HCT116 (cell line): ENCODE measurements at places on chromosomes 7 and 10. TPM values are rescaled to one million over a fixed set of nuclear protein-coding genes. Genes with fewer than 3 reads are reported as not detected.

DNA sequence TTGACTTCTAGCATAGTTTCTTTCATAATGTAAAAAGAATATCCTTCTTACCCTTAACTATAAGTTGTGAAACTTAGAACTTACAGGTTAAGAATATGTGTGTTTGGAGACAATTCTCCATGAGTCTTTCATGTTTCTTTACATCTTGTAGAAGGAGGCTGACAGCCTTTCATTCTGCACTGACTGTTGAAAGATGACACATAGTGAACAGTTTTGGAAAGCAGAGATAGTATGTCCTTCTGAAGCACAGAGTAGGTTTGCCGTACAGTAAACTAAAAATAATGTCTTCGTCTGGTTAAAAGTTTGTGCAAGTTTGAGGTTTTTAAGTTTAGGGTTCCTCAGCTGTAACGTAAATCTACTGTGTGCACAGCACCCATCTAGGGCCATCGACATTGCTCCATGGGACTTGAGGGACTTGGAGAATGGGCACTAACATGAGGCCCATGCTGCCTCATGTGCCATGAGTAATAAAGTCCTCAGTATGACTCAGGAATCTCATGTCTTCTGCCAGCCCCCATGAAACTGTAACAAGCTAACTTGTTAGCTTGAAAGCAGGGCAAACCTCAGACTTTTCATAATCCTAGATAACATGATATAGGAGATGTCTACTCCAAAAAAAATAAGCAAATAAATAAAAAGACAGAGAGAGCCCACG is 24.5 kb upstream of the ELAPOR2 start:
- DNase-seq: no peak

DNA sequence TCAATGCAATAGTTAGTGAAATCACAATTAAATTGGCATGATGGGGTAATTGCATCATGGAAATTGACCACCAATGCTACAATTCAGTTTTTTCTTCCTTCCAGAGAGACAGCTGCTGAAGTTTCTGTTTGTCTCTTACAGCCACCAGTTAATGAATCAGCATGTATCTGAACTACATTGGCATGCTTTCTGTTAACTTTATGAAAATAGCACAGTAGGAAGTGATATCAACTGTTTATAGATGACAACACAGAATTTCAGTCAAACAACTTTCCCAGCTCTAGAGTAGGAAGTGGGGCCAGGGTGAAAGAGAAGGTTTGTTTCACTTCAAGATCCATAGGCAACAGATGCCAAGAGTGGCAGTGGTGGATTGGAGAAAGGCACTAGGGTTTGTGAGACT is 339.6 kb upstream of the VWC2 start:
- no peak for DNase-seq

GRCh38 chr10:15859509-15859905 is 800 bp downstream of the MINDY3 start:
- DNase-seq: no peak

DNA sequence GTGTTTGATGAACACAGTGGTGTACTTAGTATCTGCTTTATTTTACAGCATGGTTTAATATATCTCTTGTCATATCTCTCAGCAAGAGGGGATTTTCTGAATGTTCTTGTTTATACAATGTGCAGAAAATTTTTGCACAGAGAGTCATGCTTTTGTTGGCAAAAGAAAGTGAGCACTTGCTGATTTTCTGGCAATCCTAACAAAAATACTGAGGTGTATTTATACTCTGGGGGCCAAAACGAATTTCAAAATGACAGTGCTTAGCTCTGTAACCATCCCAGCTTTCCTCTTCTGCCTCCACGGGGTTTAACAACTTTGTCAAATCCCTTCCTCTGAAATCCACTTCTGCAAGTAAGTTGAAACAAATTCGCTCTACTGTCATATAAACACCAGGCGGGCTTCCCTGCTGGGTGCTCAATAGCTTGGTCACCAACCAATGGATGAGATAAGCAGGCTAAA is 169.2 kb downstream of the NOC3L start:
- DNase-seq: no peak

Gene NUTM2B
- 1.4 TPM for total RNA-seq

Gene GLI3
- total RNA-seq: 0.07 TPM

DNA sequence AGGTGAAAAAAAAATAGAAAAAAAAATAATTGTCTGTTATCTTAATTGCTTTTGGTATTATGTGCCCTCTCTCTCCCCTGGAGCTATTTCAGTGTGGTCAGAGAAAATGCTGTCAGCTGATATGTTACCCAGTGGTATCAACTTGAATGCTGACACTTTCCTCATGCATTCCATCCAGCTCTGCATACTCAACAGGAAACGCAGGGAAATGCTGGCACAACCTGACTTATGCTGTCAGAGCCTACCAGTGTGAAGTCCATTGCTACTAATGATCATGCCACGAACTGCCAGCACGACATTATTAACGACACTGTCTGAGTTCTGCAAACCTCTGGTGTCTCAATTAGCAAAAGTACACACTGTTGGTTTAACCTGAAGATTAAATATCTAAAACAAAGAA is 182.8 kb downstream of the ZWINT start:
- DNase-seq: no peak

Gene SPDYE1
- not detected for total RNA-seq

DNA sequence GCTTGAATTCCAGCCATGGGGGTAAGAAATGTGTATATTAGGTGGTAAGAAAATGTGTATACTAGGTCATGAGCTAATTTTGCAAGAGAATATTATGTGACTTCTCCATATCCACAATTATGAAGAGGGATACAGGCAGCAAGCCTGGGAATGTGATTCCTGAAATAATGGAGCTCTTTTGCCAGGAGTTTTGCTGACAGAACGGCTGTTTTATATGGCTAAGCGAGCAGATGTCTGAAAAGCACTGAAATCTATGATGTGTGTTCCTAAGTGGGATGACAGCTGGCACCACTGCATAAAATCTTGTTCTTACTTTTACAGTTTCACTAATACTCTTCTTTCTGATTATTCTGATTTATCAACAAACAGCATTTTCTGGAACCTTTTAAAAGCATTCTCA is 386.0 kb upstream of the HPS1 start:
- no peak for DNase-seq

- DNase-seq: no peak
Measured at GRCh38 chr10:132645247-132645530, 107.6 kb downstream of the INPP5A start.

- DNase-seq: peak; percentile 24
Measured at GRCh38 chr7:151403764-151404163, 6.1 kb downstream of the WDR86 start.

DNA sequence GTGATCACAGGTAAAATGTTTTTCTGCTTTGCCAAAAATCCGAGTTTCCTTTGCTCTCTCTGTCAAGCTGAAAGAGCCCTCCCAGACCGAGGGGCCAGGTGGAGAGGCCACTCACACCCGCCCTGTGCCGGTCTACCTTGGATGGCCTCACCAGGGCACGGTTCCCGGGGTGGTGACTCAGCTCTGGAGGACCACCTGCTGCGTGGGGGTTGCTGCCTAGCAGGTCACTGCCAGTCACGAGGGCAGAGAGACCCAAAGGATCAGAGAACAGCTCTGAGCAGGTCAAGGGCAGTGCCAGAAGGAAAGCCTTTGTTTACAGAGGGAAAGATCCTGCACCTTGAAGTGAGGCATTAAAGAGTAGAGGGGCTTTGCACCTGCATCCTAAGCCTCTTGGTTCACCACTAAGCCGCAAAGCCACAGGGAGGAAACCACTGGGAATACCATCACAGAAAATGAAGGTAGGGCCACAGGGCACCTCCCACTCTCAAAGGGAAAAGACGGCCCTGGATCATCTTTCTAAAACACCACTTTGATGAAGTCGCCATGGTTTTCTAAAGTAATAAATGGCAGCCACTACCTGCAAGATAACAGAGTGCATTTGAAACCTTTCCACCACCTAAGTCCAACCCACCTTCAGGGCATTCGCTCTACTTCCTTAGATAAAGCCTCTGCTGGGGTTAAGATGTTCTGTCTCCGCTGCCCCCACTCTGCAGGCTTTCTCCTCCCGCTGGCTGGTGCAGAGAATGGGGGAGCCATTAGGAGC is 160.3 kb upstream of the KLF14 start:
- DNase-seq: peak; percentile 97
